ENCODE measurements at places on chromosomes 5 and 9.
A peak's percentile ranks its signal among the peaks of the same experiment; 100 is the strongest.

- DNase-seq: no peak
Observed at GRCh38 chr9:93645149-93645889, 68.9 kb downstream of the PHF2 start.

- no peak for DNase-seq
Observed at GRCh38 chr5:111229871-111230810, 6.0 kb downstream of the CAMK4 start.

GRCh38 chr5:7464182-7464581, 68.2 kb downstream of the ADCY2 start:
- DNase-seq: no peak

GRCh38 chr5:36152324-36153297, 700 bp downstream of the SKP2 start:
- peak; percentile 11 for DNase-seq

DNA sequence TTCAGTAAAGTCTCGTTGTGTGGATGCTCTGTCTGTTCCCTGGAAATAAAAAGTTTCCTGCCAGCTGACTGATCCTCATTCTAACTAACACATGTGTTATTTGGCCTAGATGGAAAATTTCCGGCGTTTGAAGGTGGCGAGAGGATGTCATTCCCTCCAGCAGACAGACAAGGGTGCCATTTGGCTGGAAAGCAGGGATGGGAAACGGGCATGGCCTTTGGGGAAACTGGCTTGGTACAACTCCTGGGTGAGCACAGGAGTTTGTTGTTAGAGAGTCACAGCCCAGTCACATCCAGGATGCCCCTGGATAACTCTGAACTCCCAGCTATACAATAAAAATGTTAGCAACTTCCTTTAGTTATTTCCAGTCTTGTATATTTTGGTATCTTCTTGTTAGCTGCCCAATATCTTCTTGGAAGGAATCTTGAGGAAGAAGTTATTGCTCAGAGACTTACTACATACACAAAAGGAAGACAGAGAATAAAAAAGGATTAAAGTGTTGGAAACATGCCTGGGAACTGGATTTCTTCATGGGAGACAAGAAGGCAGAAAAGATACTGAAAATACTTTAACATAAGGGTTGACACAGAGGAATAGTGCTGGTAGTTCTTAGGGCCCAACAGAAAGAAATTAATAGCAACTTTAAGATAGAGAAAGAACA, 41.9 kb downstream of the TEK start:
- no peak for DNase-seq

DNA sequence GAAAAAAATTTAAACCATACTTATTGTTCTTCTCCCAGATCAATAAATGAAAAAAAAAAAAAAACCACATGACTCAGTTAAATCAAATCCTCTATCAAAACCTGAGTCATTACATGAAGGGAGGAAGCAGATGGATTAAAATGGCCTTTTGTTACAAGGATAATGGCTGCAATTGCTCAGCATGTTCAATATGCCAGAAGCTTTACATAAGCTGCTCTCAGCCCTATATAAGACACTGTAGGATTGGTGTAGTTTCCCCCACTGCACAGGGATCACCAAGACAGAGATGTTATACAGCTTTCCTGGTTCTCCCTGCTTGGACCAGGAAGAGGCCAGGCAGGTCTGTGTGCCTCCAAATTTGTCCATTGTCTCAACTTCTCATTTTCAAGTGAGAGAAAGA, 101.6 kb upstream of the MAP1B start:
- DNase-seq: no peak

- DNase-seq: no peak
Observed at GRCh38 chr5:10578293-10578665, 14.4 kb downstream of the ANKRD33B start.

DNA sequence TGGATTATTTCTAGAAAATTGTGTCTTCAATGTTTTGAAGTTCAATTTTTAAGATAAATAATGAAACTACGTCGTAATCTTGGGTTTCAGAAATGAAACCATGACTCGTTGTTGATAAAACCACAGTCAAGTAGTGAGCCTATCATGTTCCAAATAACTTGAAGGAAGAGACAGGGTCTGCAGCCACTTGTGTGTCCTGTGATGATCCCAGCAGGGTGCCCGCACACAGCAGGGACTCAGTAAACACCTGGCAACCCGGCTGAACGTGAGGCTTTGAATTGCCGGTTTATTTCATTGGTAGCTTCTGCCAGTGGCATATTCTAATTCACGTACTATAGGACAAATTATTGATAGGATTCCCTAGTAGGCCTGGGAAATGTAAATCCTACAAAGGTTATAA, 679.6 kb downstream of the IRX1 start:
- no peak for DNase-seq

DNA sequence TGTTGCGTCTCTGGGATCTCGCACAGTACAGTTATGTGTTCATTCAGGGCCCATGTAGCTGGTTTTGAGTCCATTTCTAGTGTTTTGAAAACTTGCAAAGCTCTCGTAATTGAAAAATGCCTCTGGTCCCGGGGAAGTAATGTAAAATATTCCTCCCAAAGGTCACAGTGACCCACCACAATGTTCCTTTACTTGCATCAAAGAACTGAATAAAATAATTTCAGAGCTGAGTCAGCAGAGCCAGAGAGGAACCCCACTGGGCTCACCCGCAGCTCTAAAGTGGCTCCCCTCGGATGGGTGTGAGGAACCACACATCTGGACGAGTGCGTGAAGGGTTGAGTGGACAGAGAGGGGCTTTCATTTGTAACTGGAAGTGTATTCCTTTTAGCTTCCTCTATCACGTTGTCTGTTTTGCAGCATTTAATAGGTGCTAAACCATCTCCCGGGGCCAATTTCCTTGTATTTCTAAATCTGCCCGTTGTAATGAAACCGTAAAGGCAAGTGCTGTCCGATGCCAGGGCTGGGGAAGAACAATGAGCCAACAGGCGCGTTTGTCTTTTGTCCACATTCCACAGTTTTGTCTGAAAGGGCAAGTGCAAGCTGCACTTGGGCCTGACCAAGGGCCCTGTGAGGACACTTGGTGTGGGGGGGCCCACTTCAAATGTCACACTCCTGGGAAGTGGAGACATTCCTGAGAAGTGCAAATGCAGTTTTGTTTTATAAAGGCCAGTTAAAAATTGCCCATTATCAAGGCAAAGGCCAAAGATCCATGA, 29.9 kb downstream of the COL5A1 start:
- peak; percentile 68 for DNase-seq

GRCh38 chr5:172178991-172179989, 8.7 kb downstream of the STK10 start:
- no peak for DNase-seq

DNA sequence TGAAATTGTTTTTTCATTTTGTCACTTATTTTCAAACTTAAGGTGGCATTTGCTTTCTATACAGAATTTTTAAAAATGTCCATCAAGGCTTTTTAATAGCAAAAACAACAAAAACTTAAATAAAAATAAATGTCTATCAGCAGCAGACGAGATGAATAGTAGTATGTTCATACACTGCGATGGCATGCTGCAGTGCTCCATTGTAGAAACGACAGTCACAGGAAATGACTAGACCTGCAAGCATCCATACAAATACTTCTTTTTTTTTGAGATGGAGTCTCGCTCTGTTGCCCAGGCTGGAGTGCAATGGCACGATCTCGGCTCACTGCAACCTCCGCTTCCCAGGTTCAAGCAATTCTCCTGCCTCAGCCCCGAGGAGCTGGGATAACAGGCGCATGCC, 41.4 kb downstream of the COL23A1 start:
- DNase-seq: no peak

DNA sequence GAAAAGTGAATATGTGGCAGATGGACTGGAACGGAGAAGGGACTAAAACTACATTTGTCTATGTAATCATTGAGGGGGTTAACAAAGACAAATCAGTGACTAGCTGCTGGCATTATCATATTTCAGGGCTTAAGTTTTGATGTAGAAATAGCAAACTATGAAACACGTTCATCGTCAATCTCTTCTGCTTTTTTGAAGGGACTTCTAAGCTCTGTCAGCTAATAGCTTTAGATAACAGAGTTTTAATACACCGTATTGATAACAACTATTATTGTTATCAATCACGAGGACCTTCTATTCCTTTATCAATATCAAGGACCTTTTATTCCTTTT, 38.9 kb upstream of the MRPS30 start:
- DNase-seq: no peak

DNA sequence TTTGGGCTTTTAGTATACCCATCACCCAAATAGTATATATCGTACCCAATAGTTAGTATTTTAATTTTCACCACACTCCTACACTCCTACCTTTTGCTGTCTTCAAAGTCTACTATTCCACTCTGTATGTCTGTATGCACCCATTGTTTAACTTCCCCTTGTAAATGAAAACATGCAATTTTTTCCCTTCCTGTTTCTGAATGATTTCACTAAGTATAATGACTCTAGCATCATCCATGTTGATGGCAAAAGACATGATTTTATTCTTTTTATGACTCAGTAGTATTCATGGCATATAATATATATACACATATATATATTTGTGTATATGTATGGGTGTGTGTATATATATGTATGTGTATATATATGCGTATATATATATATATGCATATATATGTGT, 63.1 kb upstream of the FAM174A start:
- DNase-seq: no peak

- peak; percentile 52 for DNase-seq
Observed at GRCh38 chr9:120531683-120532300, 48.2 kb downstream of the CDK5RAP2 start.

GRCh38 chr9:81814401-81814793, 113.8 kb upstream of the SPATA31D4 start:
- no peak for DNase-seq

GRCh38 chr5:32909207-32909606, 198.1 kb downstream of the NPR3 start:
- DNase-seq: peak; percentile 35

- no peak for DNase-seq
Observed at GRCh38 chr5:51013036-51013435, 346.6 kb downstream of the PARP8 start.

DNA sequence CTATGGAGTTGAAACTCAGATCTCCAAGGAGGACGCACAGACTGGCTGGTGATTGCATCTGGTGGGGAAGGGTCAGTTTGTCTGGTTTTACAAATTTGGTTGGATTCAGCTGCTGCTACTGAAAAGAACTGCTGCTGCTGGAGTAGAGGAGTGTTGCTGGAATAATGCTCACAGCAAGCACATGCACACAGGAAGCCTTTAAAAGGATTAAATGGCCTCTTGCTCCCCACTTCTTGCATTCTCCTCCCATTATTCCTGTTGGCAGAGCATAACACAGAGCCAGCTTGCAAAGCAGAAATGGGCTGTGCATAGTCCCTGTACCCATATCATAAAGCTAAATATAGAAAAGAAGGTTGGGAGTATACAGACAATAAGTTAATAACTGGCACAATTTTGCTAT, 16.6 kb downstream of the ZNF474 start:
- DNase-seq: no peak

GRCh38 chr5:63923914-63924313, 38.3 kb downstream of the HTR1A start:
- no peak for DNase-seq

DNA sequence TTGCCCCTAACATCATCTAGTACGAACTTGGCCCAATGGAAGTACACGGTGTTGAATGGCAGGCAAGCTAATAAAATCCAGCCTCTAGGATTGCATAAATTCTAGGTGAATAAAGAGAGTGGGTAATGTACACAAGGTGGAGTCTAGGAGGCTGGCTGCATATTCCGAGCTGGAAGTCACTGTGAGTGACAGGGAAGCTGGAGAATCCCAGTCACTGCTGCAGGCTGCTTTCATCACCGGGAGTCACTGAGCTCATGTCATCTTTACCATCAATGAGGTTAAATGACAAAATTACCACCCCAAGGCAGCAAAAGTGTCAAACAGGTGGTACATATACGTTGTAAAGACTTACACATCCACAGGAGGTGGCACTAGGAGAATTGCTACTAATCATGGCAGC, 91.3 kb upstream of the HMHB1 start:
- DNase-seq: no peak

DNA sequence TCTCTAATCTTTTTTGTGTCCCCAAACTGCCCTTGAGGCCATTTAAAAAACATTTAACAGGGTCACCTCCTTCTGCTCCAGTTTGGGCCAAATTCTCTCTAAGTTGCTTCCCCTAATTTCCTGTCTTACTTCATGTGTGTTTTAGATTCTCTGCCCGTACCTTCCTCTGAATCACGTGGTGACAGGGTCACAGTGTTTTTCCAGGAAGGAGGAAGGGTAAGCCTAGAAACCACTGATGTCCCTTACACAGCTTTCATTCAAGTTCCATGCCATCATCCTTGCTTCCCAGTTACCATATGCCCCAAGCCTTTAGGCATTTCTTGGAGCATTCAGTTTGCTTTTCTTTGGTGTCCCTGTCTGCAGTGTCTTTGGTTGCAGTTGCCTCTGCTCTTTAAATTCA, 42.4 kb upstream of the MACIR start:
- DNase-seq: no peak

DNA sequence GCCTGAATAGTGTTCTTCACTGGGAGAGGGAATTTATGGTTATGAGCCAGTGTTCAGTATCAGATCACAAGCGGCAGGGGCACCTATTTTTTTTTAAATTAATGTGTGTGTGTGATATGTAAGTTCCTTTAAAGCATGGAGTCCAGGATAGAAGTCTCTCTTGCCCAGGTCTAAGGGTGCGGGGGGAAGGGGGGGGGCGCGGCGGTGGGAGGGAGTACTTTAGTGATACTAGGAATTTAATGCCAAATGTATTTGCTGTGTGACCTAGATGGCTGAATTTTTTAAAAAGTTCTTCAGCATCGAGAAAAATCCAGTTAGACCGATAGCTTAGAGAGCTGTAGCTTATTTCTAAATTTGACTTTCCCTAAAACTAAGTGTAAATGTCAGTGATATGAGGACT, 1.5 kb upstream of the FCHO2 start:
- DNase-seq: no peak

DNA sequence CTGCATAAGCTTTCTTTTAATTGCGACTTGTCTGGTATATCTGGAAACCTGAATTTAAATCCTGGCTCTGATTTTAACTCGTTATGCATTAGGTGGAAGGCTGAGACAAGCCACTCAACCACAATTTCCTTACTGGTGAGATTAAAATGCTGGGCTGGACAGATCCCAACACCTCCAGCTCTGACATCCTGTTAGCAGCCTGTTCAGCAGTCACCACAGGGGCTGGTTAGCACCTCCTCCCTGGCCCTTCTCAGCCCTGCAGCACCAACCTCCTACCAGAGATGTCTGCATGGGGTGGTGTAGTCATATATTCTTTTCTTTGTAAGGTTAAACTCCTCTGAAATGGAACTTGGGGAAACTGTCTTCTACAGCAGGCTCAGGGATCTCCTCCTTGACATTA, 156.5 kb upstream of the NFIL3 start:
- peak; percentile 77 for DNase-seq

Data from A172 (cell line).